ENCODE measurements at places on chromosomes 5 and 9.

DNA sequence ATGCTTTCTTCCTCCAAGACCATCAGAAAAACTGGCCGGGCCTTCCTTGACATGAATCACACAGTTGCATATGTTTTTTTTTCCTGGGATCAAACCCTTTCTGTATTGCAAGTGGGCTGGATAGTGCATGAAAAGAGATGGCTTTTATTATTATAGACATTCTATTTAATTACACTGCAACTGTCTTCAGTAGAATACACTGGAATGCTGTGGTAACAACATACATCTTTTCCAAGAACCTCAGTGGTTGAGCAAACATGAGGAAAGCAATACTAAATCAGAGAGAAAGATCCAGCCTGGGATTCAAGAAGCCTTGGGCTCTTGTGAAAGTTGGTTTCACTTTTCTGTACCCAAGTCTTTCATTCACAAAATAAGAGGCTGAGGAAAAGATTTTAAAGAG is 193.0 kb downstream of the DMAC1 start:
- no peak for DNase-seq

DNA sequence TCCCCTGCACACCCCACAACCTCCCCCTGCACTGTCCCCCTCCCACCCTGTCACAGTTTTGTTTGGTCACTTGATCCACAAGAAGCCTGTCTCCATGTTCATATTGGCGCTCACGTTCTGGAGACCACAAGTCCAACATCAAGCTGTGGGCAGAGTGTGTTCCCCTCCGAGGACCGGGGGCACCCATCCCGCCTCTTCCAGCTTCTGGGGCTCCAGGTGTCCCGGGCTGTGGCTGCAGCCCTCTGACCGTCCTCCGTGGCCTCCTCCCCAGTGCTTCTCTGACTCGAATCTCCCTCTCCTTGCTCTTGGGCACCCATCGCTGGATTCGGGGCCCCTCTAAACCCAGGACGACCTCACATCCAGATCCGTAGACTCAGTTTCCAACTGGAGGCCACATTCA is 49.2 kb downstream of the PLEKHG4B start:
- no peak for DNase-seq

GRCh38 chr9:108469654-108470053 is 386.1 kb downstream of the ACTL7B start:
- DNase-seq: no peak

- no peak for DNase-seq
Observed at GRCh38 chr5:95020345-95020744, 264.5 kb downstream of the MCTP1 start.

GRCh38 chr5:150246429-150246828 is 43.1 kb downstream of the CAMK2A start:
- no peak for DNase-seq

GRCh38 chr5:139638736-139639618 is 9.2 kb upstream of the CXXC5 start:
- DNase-seq: no peak

DNA sequence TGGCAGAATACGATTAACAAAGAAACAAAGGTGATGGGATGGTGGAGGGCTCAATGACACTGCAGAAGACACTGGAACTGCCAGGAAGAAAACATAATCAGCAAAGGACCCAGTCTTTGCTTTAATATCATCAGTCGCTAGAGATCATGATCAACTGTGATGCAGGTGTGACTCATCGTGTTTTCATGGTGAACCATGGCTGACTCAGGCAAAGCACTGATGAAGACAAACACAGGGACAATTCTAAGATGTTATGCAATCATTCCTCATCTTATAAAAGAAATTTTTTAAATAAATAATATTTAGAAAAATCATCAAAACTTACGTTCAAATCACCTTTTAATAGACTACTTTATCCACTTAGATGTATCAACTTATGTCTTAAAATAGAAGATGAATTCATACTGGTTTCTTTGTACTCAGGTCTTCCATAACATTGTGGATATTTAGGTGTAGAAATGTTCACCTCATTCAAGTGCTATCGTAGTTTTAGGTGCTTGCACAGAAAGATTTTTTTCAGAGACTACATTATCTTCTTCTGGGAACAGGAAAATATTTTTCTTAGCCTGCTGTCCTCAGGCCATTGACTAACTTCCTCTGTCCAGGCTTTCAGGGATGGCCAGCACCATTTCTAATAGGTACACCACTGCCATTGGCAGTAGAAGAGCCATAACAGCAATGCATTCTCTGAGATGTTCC is 673.4 kb upstream of the MEF2C start:
- no peak for DNase-seq

DNA sequence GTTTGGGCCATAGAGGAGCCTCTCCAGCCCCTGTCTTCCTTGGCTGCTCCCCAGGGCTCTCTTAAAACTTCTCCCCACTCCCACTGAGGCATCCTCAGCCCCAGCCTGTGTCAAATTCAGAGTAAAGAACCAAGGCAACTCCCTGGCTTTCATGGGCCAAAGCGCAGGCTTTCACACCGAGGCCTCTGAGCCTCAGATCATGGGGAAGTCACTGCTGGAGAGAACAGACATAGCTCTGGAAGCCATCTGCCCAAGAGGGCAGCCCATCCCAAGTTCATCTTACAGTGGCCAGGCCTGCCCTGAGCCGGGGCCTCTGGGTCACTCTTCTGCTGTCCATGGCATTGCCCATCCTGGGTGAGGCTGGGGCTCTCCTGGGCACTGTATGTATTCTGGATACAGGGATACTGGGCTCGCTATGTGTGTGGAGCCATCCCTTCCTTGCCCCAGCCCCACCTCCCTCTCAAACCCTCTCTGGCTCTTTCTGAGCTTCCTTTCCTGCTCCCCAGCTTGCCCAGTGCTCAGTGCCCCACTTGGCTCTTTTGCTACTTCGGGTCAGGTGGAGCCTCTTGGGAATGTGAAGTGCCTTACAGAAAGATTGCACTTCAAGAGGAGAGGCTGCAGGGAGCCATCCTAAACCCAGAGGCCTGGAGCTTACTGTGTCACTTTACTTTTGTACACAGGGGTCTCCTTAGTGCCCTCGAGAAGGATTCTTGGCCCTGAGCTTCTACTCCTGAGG is 33.0 kb downstream of the TGFBI start:
- DNase-seq: no peak

DNA sequence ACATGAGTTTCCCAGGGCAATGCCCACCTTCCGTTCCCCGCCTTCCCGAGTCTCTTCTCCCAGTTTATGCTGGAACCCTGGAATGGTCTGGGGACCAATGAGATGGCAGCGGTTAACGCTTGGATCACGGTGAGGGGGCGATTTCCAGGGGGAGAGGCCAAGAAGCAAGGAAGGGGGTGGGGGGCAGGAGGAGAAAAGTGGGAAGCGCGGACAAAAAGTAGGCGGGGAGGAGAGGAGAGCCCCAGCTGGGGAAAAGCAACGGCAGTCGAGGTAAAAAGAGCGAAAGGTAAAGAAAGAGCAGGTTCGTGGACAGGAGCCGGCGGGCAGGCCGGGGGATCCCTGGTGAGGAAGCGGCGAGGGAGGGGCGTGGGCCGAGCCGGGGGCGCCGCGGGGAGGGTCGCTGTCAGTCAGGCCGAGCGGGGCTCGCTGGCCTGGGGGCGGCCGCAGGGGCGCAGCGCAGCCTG is 508 bp upstream of the SNCAIP start:
- DNase-seq: peak; percentile 39

- DNase-seq: no peak
Observed at GRCh38 chr5:139393497-139394122, 1.3 kb downstream of the PROB1 start.

DNA sequence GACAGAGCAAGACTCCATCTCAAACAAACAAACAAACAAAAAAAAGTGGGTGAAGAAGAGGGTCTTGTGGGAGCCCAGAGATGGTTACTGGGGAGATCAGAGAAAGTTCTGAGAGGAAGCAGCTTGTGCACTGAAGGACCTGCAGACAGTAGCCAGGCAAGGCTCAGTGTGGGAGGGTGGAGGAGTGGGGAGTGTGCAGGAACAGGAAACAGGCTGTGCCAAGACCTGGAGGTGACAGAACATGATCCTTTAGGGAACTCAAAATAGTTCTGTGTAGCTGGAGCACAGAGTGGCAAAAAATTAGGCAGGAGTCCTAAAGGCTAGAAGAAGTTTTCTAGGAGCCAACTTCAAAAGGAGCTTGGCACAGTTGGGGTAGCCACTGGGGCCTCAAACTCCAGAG is 19.2 kb upstream of the NANS start:
- DNase-seq: no peak

DNA sequence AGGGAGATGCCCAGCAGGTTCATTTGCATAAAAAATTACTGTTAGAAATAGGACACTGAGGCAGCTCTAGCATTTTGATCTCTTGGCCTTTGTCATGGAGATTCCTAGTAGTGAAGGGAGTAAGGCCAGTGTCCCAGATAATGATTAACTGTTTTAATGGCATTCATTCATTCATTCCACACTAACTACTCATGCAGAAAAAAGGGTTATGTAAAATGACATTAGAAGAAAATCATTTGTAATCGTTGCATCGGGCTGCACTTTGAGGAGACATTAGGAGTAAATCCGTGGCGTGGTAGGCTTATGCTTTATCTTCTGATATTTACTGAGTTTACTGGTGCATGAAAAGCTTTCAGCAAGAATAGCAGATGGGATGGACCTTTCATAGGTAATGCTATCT is 82.6 kb upstream of the GRHPR start:
- no peak for DNase-seq

DNA sequence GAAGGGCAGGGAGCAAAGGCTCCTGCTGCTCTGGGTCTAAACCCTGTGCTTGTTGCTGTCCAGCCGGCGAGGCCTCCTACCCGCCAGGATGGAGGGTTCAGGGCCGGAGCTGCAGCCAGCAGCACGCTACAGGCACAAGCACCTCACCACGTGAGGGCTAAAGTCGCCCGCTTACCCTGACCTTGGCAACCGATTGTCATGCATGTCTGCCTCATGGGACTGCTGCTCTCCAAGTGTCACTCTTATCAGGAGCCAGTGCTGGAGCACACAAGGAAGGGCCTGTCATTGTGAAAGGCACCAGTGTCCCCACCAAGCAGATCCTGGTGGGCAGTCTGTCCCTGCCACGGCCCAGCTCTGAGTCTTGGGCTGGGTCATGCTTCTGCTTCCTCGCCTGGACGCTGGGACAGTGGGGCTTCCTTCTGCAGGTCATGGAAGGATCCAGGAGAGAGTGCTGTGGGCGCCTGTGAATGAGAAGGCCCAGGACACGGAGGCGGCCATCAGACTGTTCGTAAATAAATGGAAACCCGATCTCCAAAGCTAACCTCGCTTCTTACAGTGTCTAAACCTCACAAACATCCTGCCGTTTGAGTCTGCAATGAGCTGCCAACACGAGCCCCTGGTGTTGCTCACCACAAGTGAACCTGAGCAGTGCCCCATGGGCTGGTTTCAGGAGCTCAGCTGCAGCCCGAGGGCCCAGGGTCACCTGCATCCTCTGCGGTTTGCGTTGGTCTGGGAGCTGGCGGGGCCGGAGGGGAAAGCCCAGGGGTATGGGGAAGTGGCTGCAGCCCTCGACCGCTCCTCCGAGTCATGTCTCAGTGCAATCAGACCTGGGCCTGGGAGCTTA is 58.2 kb upstream of the RXRA start:
- no peak for DNase-seq

DNA sequence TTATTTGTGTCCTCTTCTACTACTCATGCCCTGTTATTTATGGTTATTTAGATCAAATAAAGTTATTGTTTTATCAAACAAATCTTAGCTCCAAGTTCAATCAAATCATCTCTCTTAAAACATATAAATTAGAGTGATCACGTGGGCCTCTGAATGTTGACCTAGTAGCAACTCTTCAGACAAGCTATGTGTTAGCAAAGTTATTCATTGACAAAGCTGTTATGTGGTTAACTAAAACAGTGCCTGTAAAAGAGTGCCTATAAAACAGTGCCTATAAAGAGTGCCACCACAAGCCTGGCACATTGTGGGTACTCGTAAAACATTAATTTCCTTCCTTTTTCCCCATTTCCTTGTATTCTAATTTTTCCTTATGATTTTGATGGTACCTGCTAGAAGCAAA is 421.9 kb downstream of the HCN1 start:
- no peak for DNase-seq

GRCh38 chr5:127851964-127852363 is 148.8 kb downstream of the CCDC192 start:
- no peak for DNase-seq

DNA sequence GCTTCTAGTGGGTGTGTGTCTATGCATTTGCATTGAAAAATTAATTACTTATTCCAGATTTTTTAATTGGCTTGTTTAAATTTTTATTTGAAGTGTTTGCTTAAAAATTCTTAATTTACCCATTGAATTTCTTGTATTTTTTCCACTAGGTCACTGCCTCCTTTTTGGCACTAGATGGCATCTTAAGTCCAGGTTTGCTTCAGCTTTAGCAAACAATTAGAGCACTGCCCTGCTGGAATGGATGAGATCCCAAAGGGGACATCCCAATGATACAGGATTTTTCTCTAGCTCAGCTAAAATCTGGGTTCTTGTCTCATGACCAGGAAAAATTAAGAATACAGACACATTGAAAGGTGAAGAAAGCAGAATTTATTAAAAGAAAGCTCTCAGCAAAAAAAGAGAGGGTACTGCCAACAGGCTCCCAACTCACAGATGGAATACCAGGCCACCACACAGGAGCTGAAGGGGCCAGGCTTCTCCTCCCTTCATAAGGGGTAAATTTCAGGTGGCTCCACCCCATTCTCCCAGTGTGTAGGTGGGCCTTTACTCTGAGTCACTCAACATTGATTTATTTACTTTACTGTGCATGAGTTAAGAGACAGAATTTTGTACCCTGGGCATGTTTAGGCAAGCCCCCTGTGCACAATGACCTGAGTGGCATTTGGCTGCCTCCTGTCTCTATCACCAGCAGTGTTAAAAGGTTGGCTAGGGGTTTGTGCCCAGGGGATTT is 532.4 kb downstream of the ANXA1 start:
- no peak for DNase-seq

DNA sequence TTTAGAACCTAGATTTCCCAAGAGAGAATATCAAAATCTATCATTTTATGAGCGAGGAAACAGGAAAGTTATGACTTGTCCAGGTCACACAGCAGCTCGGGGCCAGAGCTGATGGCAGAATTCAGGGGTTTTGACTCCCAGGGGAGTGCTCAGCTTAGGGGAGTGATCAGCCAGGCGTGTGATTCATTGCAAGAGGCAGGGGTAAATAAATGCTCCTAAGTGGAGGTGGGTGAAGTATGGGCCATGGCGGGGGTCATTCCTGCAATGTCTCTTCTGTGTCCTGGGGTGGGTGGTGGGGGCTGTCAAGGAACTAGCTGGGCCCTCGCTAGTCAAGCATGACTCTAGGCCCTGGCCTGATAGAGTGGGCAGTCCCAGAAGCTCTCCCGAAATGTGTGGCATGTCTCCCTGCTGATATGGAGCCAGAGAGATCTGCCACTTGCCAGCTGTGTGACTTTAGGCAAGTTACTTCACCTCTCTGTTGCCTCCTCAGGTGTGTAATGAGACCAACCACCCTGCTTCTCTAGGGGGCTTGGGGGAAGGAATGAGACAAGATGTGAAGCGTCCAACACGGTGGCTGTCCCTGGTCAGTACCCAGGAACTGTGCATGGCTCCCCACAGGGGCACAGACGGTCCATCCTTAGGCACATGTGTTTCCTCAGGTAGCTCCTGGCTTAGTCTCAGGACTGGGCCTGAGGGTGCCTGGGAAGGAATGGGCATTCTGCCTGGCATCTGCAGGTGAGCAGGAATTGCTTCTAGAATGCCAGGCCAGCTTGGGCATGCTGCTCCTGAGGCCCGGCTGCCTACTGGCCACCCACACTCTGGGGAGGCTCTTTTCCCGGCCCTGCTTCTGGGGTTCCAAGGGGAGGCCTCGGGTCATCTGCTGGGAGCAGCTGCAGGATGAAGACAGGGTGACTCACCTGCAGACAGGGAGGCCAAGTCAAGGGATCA is 36.5 kb upstream of the SH3PXD2B start:
- DNase-seq: no peak
